ENCODE measurements at places on chromosomes 16 and 17.
A peak's percentile ranks its signal among the peaks of the same experiment; 100 is the strongest.

- no peak for DNase-seq
Observed at GRCh38 chr17:79388556-79389295, 222.1 kb downstream of the RBFOX3 start.

DNA sequence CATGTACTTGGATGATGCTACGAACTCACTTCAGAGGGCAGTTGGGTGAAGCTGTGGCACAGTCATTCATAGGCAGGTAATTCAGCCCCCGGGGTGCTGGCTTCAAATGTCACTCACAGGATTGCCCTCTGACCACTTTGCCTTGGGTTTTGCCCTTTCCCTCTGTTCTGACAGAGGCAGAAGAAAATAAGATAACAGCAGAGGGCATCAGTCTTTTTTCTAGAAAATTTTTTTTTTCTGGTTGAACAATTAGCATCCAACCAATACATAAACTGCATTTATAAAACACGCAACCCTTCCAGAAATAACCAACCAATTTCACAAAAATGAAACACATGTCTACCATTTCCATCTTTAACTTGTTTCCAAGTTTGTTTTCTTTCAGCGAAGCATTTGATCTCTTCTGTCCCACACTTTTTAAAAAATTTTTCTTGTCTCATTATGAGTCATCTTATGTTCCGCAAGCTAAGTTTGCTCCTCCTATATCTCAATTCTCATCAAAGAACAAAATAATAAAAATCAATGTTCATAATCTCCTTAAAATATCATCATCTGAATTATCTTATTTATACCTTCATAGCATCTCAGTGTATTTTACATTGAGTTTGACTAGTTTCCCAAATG lies 15.6 kb downstream of the NACA2 start:
- no peak for DNase-seq

- DNase-seq, result no peak
Observed at GRCh38 chr16:74794668-74795067, 20.0 kb upstream of the FA2H start.

GRCh38 chr17:7882629-7883028 lies 6.0 kb upstream of the CHD3 start:
- no peak for DNase-seq

DNA sequence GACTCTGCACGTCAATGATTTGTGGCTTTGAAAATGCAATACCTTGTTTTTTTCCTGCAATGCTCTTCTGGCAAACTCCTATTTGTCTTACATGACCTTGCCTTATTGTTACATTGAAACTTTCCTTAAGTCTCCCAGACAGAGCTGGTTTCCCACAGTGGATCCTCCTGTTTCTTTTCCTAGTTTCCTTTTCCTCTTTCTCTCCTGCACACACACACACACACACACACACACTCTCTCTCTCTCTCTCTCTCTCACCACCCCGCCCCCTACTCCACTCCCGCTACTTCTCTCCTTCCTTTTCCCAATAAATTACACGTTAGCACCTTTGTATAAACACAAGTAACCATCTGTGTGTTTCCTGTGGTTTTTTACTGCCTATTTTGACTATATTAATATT lies 2.3 kb downstream of the ORC6 start:
- no peak for DNase-seq

- peak; percentile 38 for DNase-seq
Observed at GRCh38 chr16:79372503-79373184, 227.9 kb downstream of the MAF start.

GRCh38 chr16:71916397-71916920 lies 21.1 kb downstream of the IST1 start:
- no peak for DNase-seq

DNA sequence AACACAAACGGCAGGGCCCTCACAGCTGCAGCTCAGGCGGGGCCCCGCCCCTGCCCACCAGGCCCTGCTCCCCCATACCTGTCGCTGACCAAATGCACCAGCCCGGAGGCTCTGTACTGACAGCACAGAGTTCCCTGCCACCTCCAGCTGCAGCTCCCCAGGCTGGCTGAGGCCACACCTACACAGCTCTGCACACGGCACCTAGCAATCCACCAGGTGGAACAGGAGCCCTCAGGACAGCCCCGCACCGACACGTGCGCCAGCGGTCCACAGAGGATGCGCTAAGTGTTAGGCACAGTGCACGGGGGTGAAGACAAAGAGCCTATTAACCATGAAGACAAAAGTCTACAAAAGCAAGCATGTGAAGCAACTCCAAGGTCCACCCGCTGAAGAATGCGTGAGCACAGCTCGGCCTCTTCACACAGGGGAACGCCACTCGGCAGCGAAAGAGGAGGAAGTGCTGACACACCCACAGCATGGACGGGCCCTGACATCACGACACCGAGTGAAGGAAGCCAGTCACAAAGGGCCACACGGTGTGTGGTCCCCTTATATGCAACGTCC lies 5.4 kb downstream of the ZCCHC14 start:
- DNase-seq, result peak; percentile 17

- DNase-seq, result no peak
Observed at GRCh38 chr16:73365016-73365551, 317.2 kb upstream of the ZFHX3 start.

DNA sequence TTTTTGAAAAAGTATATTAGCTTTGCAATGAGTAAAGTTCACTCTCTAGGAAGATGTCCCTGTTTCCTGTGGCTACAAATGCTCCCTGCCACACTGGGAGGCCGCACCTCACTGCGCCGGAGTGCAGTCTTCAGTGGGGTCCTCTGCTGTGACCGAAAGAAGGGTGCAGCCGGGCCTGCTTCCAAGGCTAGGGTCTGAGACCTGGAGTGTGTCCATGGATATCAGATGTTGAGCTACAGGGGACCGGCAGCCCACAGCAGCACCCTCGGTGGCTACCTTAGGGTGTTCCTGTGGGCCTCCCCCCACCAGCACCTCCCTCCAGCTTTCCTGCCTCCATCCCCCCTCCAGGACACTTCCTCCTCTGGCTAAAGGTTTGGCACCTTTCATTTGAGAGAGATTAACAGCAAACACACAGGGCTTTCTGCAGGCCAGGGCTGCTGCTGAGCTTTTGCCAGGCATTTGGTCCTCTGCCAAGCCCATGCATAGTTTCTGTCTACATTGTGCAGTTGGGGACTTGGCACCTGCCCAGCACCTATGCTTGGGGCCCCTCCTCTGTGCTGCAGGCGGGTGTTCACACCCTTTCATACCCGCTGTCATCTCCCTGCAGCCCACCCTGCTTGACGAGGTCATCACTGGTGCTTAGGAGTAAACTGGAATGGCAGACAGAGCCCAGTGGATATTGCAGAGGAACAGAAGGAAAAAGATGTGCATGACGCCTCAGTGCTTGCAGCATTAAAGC lies 33.8 kb upstream of the CRISPLD2 start:
- no peak for DNase-seq

DNA sequence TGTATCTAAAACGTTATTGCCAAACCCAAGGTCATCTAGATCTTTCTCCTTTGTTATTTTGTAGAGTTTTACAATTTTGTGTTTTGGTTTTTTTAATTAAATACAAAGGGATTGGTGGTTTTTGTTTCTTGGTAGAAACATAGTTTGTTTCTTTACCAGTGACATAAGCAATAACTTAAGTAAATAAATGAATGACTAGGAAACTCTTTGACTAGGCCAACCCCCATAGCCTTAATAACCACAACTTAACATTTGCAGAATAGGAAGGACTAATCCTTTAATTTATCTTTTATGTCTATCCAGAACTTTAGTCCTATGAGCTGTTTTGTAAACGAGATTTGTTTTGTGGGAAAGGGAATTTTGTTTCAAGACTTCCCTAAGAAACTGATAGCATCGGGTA lies 162.5 kb downstream of the PRKCA start:
- no peak for DNase-seq

DNA sequence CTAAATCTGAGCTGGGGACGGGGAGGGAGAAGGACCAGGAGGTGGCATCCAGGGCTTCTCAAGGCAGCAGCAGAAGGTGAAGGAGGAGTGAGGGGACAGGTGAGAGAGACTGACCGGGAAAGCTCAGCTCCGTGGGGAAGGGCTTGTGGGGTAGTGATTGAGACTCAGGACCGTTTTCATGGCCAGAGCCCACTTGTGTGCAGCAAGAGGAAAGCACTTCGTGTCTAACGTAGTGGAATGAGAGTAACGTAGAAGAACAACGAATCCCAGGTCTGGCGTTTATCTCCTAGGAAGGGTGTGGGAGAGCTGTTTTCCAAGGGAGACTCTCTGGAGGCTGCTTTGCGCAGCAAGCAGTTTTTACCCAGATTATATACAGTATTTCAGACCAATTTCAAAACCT lies 1.3 kb upstream of the CDH3 start:
- DNase-seq, result no peak

GRCh38 chr17:59783221-59784047 lies 76.0 kb downstream of the VMP1 start:
- DNase-seq, result no peak

- no peak for DNase-seq
Observed at GRCh38 chr17:44757045-44757917, 1.5 kb upstream of the ADAM11 start.

DNA sequence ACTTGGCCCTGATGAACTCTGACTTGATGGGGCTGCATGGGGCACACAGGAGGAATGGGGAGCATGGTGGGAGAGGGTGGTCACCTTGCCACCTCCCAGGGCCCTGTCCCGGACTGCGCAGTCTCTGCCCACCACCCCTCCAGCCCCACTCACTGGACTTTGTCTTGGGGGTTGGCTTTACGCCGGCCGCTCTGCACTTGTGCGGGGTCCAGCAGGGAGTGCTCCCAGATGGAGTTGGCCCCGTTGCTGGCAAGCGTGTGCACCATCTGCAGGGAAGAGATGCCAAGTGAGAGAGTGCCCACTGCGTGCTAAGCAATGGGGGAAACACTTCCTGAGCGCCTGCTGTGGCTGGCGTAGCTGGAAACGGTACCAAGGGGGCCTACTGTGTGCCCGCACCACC lies 6.7 kb downstream of the GIT1 start:
- DNase-seq, result no peak

DNA sequence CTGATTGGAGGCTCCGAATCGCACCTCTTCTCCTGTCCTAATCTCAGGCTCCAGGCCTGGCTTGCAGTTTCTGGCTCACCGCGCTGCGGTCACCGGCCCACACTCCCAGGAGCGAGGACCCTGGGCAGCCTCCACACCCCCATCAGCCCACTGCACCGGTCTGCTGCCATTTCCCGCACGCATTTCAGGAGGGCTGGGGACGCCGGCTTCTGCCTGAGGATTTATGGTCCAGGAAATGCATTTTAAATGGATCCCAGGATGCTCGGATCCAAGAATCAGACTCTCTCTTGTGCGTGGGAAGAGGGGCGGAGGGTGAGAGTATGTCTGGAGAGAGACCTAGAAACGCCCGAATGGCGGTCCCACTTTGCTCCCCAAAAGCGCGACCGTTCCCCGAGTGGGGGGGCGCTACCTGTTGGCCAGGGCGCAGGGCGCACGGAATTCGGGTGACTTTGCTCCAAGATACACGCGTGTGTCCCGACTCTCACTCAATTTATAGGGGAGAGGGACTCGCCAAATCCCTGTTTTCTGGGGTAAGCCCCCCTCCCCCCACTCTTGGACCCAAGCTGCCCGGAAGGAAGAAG lies 817 bp upstream of the JPH3 start:
- no peak for DNase-seq

DNA sequence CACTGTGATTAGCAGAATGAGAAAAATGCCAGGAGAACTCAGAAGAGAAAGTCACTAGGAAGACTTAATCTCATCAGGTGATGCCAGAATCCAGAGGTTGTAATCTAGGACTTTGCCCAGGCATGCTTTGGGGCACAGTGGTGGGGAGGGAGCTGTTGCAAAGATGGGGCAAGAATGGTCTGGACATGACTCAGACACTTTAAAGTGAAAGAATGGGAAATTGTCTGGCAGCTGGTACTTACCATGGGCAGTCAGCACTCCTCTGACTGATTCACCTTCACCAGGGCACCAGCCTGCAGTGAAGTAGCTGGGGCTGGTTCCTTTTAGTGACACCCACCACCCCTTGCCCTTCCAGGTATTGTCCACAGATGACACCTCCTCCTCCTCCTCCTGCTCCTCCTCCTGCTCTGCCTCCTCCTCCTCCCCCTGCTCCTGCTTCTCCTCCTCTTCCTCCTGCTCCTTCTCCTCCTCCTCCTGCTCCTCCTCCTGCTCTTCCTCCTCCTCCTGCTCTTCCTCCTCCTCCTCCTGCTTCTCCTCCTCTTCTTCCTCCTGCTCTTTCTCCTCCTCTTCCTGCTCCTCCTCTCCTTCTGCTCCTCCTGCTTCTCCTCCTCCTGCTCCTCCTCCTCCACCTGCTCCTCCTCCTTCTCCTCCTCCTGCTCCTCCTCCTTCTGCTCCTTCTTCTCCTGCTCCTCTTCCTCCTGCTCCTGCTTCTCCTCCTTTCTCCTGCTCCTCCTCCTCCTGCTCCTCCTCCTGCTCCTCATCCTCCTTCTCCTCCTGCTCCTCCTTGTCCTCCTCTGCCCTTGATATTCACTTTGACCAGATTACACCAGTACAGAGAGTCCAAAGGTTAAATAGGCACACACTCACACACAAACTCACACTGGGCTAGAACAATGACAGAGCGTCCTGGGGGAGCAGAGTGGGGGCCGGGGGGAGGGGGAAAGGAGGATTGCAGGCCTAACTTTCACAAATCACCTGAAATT lies at the start of gene CHD9NB:
TSS of gene CHD9NB (minus strand) at position 379 of the 983 bp plus-strand sequence. CDS start 8,739 bp downstream, outside the sequence.
- DNase-seq, result peak; percentile 30

DNA sequence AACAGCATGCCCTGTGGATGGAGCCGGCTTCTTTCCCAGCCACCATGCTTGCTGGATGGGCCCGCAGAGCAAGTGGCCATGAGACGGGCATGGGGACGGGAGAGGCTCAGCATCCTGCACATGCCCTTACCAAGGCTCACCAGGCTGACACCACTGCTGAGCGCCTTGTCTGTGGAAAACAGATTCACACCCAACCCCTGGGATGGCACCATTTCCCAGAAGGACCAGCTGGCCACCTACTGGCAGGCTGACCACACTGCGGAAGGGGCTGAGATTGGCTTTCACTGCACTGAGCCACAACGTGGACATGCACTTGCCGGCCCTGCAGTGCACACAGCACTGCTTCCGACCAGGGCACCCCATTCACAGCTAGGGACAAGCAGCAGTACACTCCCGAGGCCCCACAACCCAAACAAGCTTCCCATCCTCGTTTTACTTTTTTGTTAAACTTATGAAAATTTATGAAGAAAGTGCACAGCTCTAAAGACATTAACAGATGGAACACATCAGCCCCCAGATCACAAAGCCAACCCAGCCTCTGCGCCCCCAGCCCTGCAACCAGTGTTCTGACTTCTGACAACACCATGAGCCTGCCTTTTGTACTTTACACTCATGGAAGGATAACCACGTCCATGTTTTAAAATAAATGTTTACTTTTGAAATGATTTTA lies 13.9 kb upstream of the KRTAP17-1 start:
- DNase-seq, result peak; percentile 49
